ENCODE measurements at places on chromosomes 6 and 20. TPM values are rescaled to one million over a fixed set of nuclear protein-coding genes. Genes with fewer than 3 reads are reported as not detected.

GRCh38 chr6:152698692-152699091 lies 995 bp downstream of the MYCT1 start:
- no peak for DNase-seq

- DNase-seq: no peak
Measured at GRCh38 chr6:156517088-156517487, 260.1 kb upstream of the ARID1B start.

GRCh38 chr20:22729180-22729579 lies 144.8 kb upstream of the FOXA2 start:
- no peak for DNase-seq

- no peak for DNase-seq
Measured at GRCh38 chr6:149150801-149151398, 166.6 kb upstream of the TAB2 start.

GRCh38 chr6:3455569-3456394 lies 1.1 kb downstream of the SLC22A23 start:
- DNase-seq: peak; percentile 39

DNA sequence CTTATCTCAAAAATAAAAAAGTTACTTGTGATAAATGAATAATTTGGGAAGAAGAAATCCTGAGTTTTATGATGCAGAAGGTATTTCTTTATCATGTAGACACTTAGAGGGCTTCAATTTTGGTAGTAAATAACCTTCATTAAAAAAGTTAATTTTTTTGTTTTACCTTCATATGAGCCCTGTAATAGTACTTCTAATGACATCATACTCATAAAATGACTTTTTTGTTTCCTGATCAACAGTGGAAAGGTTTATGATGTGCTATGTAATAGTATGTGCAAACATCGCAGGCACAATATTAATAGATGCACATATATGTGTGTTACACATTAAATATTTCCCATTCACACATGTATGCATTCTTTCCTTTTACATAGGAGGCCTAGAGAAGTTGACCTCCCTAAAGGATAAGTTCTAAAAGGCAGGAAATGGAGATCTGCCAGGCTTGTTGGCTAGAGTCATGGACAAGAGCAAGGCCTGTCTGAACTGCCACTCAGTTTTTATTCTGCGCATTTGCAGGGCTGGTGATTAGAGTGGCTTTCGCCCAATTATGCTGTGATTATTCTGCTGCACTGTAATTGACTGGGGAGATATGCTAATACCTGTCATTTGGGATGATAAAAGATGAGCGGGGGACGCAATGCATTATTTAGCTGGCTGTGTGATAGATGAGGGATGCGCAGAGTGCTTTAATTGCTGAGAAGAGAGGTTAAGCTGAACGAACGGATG lies 272.6 kb downstream of the TMEM242 start:
- DNase-seq: no peak

Gene SNAP25
- total RNA-seq: 0.67 TPM

Gene HLA-G
- not detected for total RNA-seq

- DNase-seq: no peak
Measured at GRCh38 chr20:54941666-54942065, 466.3 kb downstream of the DOK5 start.

- peak; percentile 58 for DNase-seq
Measured at GRCh38 chr6:15264902-15265761, 19.3 kb downstream of the JARID2 start.

GRCh38 chr20:14536738-14537137 lies 199.3 kb upstream of the FLRT3 start:
- no peak for DNase-seq

- no peak for DNase-seq
Measured at GRCh38 chr6:88585276-88585692, 378.1 kb downstream of the RNGTT start.

DNA sequence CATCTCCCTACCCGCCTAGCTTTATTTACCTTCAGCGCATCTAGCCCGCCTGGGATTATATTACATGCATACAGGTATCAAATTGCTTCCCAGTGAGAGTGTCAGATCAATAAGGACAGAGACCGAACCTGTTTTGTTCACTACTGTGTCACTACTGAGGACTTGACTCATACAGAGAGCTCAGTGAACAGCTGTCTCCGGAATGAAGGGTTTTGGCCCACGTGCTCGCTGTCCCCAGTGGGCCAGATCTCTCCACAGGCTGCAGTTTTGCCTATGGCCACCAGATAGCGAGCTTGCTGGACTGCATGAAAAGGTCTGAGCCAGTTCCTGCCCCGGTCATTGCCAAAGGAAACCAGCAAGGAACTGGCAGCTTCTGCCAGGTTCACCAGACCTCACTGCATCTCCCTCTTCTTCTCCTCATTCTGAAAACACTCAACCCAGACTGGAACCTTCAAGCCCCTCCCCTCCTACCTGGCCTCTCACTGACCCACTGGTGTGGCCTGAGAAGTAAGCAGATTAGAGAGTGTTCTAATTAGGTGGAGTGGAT lies 150.8 kb downstream of the ZMYND8 start:
- DNase-seq: peak; percentile 85

Gene RNF146
- total RNA-seq: 46.3 TPM

GRCh38 chr6:74574794-74575193 lies 631.1 kb downstream of the COL12A1 start:
- DNase-seq: no peak

DNA sequence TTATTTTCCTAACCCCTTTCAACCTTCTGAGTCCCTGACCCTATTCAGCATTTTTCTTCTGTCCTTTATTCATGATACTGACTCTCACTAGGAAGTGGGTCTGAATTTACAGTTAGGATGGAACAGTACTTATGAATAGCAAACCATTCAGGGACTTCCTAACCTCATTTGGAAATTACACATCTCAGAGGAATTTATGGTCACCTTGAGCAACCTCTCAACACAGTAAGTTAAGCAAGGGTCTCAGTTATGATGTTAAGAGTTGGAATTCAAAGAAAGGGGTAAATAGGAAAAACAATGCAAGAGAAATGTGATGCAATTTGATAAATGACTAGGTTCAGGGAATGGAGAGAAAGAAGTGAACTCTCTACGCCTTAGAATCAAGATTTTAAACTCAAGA lies 97.3 kb downstream of the GPR6 start:
- DNase-seq: no peak

DNA sequence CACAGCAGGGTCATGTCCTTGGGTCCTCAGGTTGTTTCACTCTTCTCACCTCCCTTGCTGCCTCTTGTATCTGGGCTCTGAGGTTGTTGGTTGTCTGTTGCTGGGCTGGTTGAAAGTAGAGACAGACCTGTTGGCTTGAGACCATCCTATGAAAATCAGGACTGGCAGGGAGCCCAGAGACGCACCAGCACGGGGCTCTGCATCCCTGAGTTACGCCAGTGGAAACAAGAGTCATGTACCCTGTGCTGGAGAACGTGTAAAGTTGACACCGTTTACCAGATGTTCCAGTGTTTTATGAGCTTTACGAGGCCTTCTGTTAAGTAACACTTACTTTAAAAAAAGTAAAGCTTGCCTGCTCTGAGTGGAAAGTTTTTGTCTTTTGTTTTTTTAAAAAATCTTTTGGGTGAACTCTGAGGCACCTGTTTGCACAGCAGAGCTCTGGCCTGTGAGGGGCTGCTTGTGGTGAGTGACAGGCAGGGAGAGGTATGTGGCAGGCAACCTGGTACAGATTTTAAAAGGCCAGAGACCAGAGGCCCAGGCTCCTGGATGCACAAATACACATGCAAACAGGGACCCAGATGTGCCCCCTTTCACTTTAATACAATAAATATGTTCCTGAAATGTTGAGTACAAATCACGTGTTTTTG lies 260.0 kb upstream of the SUPT3H start:
- DNase-seq: no peak

DNA sequence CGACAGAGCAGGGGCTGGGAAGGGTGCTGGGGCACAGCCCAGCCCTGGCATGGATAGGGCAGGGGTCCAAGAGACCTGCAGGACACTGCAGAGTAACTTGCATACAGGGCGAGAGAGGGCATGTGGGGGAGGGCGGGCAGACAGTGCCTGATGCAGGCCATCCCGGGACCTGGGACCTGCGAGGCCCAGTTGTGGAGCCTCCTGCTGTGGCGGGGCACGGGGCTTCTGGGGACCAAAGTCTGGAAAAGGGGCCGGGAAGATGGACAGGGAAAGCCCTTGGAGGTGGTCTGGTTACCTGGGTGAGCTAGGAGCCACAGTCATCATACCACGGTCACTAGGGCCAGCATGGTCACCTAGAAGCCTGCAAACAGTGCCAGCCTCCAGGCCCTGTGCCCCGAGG lies 412 bp upstream of the TUBB1 start:
- no peak for DNase-seq

GRCh38 chr6:107557698-107558097 lies 67.8 kb downstream of the SOBP start:
- no peak for DNase-seq

- no peak for DNase-seq
Measured at GRCh38 chr6:50116390-50116789, 66.7 kb upstream of the DEFB112 start.

Gene TBP
- total RNA-seq: 8.8 TPM

DNA sequence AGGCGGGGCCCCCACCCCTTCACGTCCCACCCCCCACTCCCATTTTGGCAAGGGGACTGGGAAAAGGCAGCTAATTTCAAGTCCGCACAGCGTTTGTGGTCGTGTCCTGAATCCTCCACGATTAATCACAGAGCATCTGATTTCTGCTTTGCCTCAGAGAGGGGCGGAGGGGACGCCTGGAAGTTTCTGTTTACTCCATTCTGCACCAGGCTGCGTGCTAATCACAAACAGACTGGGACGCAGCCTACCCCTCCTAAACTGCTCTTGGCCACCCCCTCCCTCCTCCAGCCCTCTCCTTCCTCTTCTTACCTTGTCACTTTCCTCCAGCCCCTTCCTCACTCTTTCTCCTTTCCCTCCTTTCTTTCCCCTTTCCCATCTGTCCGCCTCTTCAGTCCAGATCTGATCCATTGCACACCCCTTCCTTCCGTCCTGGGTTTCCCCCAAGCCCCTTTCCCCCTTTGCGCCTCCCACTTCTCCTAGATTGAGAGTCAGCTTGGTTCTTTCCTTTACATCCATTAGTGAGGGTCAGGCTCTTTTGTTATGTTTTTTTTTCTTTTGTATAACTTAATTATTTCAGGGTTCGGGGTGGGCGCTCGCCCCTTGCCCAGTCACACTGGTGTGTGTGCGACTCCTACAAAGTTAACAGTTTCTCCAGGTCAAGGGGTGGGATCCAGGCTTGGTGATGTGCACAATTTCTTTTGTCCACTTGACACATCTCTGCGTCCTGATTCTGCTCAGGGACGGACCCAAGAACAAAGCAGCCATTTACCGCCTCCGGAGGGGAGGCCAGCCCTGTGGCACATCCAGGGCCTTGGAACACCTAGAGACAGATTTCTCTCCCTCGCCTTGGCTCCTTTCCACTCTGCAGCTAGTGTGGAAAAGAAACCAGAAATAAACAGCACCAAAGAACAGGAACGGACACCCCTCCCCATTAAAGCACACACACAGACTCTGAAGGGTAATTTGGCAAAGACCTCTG lies 520 bp upstream of the RIPOR3 start:
- no peak for DNase-seq

DNA sequence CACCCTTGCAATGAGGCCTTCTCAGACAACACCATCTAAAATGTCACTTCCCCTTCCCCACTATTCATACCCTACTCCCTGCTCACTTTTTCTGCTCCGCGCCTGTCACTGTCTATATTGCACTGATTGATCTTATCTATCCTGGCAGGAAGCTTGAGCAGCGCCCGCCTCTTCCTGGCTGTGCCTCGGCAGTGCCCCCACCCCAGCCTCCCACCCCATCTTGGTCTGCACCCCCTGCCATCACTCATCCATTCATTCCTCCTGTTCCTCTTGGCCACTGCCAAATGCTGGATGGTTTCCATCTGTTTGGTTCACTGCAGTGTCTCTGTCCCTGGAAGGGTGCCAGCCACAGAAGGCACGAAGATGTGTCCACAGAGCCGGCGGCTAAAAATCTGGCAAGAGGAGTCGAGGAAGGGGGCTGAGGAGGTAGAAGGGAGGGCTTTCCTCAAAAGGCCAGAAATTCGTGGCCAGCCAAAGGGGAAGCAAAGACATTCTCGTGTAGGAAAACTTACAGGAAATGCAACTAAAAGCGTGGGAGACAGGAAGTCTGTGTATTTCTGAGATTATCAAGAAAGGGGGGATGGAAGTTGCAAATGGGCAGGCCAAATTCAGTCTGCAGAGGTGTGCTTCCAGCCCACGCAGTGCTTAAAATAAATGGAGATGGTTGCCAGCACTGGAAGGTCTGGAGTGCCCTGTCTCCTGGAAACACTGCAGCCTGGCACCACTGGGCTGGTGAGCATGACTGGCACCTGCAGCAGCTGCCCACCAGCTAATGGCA lies 27.6 kb downstream of the SYNJ2 start:
- peak; percentile 66 for DNase-seq

DNA sequence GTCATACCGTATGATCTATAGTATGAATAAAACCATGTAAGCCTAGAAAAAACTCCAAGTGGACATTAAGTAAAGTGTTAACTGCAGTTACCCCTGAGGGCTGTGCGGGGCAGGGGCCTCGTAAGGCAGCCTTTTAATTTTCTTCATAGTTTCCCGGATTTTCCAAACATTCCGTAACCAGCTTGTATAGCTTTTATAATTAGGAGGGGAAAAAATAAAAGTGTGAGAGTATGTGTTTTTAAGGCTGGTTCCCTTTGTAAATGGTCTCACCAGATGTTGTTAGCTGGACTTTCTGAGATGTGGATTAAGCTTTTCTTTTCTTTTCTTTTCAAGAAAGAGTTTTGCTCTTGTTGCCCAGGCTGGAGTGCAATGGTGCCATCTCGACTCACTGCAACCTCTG lies 7.0 kb downstream of the KIAA1755 start:
- DNase-seq: no peak

Gene ADGRF5
- total RNA-seq: 45.9 TPM

DNA sequence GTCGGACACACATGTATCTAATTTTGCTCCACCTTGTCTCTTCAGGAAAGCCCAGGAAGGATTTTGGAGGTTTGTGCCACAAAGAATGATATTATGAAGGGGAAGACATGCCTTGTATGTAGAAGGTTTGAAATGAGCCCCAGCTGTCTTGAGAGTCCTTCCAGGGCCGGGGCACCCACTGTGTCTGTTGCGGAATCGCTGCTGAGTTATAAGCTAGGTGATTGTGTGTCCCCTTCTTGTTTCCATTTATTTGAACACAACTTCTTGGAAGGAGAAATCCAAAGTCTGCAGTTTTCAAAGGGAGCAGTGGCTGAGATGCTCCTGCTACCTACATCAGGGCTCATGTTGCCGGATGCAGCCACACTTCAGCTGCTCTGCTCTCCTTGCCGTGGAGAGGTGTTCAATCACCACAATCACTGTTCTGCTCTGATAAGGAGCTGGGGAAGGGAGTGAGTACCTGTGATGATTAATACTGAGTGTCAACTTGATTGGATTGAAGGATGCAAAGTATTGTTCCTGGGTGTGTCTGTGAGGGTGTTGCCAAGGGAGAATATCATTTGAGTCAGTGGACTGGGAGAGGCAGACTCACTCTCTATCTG lies 828.6 kb downstream of the QKI start:
- no peak for DNase-seq

Gene TSBP1
- total RNA-seq: not detected
